ENCODE measurements at places on chromosomes 2 and 18. TPM values are rescaled to one million over a fixed set of nuclear protein-coding genes. Genes with fewer than 3 reads are reported as not detected.

Gene NEU4
- polyA plus RNA-seq = 0.29 TPM

Gene SF3B6
- 610 TPM for polyA plus RNA-seq

Gene SERPINB3
- 0.33 TPM for polyA plus RNA-seq

Gene CDH7
- 1.3 TPM for polyA plus RNA-seq

Gene MC4R
- not detected for polyA plus RNA-seq

DNA sequence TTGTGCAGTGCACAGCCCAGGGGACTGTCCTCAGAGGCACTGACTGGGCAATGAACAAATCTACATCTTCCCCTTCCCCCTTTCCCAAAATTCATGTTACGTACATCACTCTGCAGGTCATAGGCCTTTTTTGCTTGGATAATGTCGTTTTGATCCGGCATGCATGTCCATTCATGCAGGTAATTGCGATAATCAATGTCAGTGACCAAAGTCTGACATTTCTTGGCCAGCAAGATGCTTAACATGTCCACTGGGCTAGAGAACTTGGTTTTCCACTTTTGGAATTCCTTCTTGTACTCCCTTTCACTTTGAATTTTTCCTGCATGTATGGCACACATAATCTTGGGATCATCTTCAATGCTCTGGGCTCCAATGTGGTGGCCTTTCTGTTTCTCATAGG is 124.6 kb downstream of the NEB start:
- DNase-seq = no peak

GRCh38 chr2:189440947-189441708 is at the start of gene WDR75:
Gene WDR75 (plus strand): TSS chr2:189441474. CDS start chr2:189441493, 19 bp downstream.
- DNase-seq = peak; percentile 95

DNA sequence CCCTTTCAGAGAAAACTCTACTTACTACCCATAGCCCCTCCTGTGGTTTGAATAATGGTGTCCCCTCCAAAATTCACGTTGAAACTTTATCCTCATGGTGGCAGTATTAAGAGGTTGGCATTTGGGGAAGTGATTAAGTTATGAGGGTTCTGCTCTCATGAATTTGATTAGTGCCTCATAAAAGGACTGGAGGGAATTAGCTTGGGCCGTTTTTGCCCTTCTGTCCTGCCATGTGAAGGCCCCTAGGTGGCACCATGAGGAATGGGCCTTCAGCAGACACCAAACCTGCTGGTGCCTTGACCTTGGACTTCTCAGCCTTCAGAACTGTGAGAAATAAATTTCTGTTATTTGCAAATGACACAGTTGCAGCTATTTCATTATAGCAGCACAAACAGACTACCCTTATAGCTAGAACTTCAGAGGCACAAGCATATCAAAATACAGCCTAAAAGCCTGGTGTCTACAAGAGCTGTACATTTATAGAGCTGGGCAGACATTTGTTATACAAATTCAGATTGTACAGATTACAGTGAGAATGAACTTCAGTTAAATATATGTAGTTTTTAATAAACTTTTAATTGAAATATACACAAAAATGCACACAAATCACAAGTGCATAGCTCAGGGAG is 2.6 kb upstream of the PTPN2 start:
- DNase-seq = peak; percentile 61

DNA sequence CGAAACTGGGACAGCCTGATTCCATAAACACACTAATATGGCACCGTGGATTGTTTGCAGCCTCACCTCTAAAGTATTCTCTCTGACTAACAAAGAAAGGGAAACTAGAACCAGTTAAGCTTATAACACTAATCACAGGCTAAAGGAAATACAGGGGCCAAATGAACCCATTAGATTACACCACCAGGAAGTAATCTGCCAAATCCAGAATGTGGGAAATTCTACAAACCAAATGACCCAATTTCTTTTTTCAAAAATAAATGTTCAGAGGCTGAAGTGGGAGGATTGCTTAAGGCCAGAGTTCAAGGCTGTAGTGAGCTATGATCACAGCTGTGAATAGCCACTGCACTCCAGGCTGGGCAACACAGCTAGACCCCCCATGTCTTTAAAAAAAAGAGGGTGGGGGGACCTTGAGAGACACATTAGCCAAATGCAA is 1.5 kb upstream of the MPPE1 start:
- no peak for DNase-seq

DNA sequence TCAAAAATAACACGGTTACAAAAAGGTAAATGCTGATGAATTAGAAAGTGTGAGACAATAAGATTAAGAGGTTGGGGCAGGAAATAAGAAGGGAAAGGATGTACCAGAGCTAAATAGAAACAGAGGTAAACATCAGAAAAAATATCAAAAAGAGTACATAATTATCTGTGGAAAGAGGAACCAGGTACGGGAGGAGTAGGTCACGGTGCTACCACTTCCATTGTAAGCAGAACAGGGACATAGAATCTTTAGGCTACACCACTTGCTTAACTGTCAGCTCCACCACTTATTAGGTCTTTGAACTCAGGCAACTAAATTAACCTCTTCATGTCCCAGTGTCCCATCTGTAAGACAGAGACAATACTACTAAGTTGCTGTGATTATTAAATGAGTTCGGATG is 350.3 kb downstream of the LRATD1 start:
- DNase-seq = no peak
